Stimulated activated CD4-positive, alpha-beta T cell treated with anti-CD3 and anti-CD28 coated beads, Interleukin-2, amount 100 ng/mL, for 48 hours (primary cell): ENCODE measurements at places on chromosomes 6 and 20.

DNA sequence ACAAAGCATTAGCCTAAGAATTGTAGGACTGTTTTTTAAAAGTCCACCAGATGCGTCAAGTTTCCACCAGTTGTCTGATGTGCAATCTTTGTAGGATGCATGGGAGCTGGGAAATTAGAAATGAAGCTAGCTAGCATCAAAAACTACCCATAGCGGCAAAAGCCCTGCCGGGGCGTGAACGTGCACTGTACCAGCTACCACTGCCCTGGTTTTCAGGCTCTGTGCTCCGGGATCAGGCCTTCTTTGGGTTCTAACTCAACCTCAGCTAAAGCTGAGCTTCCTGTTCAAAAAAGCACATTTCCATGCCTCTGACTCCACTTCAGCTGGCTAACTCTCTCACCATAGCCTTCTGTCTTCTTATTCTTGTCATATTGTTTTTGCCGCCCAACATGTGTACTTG lies 26.9 kb upstream of the FUCA2 start:
- DNase-seq, result no peak

- DNase-seq, result no peak
Observed at GRCh38 chr6:129306826-129307225, 403.2 kb downstream of the ARHGAP18 start.

- no peak for DNase-seq
Observed at GRCh38 chr6:100671740-100672139, 207.0 kb upstream of the SIM1 start.

GRCh38 chr20:38272398-38272797 lies 11.9 kb upstream of the KIAA1755 start:
- DNase-seq, result no peak

GRCh38 chr6:56996401-56996800 lies 41.5 kb downstream of the BEND6 start:
- DNase-seq, result no peak

DNA sequence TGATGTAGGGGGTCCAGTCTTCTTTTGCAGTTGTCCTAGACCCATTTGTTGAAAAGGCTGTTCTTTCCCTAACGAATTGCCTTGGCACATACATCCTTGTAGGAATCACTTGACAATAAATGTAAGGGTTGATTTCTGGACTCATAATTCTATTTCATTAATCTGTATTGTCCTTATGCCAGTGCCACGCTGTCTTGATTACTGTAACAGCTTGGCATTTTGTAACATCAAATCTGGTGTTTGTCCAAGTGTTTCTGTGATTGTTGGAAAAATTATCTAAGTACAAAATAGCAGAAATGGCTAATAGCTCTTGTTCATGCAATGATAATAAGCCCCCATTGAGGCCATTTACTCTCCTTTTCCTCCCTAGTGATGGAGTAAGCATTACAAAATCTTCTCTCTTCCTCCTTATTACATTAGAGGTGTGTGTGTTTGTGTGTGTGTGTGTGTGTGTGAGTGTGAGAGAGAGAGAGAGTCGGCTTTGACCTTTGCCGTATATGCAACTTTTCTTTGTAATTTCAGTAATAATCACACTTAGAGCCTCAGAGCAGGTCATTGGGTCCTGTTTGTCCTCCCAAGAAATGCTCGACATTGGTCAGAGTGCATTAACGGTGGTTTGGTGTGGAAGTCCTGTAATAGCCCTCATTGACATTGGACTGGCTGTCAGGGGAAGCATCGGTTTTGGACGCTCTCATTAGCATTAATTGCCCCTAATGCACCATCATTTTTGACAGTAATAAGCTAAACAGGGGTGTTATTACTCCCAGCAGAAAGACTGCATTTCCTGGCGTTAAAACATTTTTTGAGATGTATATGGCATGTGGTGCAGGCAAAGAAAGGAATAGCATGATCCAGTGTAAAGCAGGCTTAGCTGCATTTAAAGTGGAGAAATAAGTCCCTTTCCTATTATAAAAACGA lies 40.7 kb upstream of the MROH8 start:
- no peak for DNase-seq

- no peak for DNase-seq
Observed at GRCh38 chr20:5833309-5833941, 83.2 kb downstream of the SHLD1 start.

GRCh38 chr20:12829170-12829569 lies 179.6 kb upstream of the SPTLC3 start:
- no peak for DNase-seq

GRCh38 chr6:44278774-44279697 lies 8.8 kb downstream of the TMEM151B start:
- no peak for DNase-seq

GRCh38 chr6:7566617-7567173 lies 23.3 kb upstream of the SNRNP48 start:
- DNase-seq, result no peak

GRCh38 chr20:33262658-33263065 lies 20.4 kb upstream of the BPIFB1 start:
- no peak for DNase-seq

- DNase-seq, result no peak
Observed at GRCh38 chr6:50699051-50699775, 14.1 kb upstream of the TFAP2D start.

GRCh38 chr20:1526896-1527295 lies 30.6 kb downstream of the SIRPD start:
- no peak for DNase-seq

DNA sequence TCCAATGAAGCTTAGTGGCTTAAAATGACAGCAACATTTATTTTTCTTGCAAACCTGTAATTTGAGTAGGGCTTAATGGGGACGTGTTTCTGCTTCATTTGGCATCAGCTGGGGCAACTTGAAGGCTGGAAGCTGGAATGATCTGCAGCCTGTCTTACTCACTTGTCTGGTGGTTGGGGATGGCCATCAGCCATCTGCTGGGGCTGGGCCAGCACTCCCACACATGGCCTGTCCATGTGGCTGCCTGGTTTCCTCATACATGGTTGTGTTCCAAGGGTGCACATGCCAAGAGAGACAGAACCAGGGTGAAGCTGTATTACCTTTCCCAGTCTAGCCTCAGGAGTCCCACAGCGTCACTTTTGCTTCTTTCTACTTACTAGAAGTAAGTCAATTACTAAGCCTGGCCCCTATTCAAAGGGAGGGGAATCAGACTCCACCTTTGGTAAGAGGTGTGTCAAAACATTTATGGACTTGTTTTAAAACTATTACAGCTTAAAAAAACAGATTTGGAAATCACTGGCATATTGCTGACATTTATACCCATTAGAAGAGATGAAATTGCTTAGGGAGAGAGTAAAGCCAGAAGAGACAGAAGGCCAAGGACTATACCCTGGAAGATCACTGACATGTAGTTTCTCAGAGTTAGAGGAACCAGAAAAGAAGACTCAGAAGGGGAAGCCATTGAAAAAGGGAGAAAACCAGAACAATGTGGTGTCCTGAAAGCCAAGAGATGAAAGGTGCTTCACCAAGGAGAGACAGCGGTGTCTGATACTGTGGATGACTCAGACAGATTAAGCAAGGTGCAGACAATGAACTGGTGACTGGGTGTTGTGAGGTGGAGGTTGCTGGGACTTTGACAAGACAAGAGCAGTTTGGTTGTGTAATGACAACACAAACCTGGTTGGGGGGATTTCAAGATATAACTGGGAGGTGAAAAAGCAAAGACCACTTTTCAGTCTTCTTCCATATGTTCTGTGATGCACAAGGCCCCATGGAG lies 345.2 kb downstream of the GJA1 start:
- DNase-seq, result no peak

GRCh38 chr20:45041464-45042337 lies 59.2 kb downstream of the KCNS1 start:
- no peak for DNase-seq

DNA sequence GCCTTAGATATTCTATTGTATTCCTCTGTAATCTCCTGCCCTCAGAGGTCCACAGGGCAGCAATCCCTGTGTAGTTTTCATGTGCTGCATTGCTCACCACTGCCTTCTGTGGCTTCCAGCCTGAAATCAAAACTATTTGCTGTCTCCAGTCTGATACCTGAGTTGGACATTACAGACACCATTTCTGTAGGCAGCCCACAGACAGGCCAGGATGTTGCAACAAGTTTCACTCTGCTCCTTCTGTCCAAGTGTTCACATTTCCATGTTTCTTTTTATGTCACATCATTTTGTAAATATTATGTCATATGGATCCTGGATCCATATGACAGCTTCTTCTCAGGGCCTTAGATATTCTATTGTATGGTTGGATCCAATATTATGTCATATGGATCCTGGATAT lies 21.7 kb downstream of the ECI2 start:
- no peak for DNase-seq

GRCh38 chr6:167479901-167480648 lies 155.2 kb downstream of the TTLL2 start:
- DNase-seq, result no peak

DNA sequence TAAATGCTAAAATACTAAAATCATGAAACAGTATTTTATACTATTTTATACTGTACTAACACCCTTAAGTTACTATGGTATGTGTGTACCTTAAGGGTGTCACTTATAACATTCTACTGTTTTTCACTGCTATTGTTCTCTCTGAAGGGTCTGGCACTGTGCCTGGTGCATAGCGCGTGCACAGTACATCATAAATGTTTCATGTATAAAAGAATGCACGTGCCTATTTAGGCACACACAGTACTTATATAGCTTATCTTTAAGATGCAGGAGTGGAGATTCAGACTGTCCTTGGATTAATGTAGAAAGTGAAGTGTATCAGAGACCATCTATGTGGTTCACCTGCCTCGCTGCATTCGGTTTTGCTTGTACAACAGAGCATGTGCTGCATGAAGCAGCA lies 64.0 kb upstream of the SGK1 start:
- no peak for DNase-seq

- DNase-seq, result no peak
Observed at GRCh38 chr6:16684195-16684689, 77.0 kb downstream of the ATXN1 start.

DNA sequence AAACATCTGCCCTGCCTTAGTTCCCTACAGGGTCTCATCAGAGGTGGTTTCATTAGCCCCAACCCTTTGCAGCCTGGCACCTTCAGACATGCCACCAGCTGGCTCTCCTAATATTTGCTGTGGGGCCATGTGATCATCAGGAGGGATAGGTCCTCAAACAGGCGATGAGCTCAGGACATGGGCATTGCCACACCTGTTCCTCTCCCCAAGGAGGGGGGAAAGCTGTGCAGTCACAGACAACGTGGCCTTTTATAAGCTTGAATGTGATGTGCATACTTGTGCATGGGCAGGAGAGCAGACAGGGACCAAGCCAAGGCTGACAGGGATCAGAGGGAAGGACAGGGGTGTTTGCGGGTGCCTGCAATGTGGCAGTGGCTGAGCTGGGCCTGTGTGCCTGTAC lies 78.8 kb upstream of the ZNFX1 start:
- no peak for DNase-seq

DNA sequence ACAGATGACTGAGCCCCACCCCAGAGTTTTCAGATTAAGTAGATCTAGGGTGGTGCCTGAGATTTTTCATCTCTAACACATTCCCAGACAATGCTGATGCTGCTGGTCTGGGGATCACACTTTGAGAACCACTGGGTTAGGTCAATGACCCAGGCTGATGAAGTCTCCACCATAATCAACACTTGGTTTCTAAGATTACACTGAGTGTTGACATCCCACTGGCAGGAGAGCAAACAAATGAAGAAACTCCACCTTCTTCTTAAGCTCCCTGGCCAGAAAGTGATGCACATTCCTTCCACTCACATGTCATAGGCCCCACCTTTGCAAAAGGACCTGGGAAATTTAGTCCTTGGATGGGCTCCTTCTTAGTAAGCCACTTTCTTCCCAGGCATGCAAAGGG lies 53.1 kb downstream of the MAFB start:
- DNase-seq, result no peak

- DNase-seq, result no peak
Observed at GRCh38 chr6:43768983-43769525, 957 bp upstream of the VEGFA start.

DNA sequence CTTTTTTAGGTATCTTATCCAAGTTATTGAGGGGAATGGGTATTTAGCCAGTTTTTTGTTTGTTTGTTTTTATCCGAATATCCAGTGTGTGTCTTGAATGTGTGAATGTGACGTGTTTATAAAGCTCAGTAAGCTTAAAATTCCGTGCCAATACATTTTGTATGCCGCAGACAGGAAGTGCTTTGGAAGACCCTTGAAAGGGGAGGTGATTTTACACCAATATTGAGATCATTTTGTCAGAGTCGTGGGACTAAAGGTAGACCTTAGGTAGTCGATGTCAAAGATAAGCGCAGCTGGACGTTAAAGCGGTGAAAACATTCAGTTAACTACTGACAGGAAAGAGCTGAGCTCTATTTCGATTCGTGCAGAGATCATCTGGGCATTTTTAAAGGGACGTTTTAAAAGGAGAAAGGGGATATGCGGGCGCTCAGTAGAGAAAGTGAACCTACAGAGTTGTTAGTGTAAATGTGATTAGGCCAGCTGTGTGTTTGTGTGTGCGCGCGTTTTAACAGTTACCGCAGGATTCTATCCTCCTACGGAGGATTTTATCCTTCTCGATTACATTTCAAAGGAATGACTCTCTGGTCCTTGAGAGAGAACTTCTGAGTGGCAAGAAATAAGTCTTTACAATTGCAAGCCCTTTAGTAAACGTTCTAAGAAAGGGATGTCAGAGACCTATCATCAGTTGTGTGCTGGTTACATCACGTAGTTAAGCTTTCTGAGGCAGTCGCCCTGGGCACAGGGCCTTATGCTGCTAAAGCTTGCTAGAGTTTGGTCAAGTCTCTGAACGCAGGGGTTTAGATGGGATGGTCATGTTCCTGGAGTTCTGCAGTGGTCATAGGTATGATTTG lies 625 bp upstream of the ECHDC1 start:
- no peak for DNase-seq

GRCh38 chr6:151409260-151409659 lies 17.9 kb upstream of the ZBTB2 start:
- no peak for DNase-seq

DNA sequence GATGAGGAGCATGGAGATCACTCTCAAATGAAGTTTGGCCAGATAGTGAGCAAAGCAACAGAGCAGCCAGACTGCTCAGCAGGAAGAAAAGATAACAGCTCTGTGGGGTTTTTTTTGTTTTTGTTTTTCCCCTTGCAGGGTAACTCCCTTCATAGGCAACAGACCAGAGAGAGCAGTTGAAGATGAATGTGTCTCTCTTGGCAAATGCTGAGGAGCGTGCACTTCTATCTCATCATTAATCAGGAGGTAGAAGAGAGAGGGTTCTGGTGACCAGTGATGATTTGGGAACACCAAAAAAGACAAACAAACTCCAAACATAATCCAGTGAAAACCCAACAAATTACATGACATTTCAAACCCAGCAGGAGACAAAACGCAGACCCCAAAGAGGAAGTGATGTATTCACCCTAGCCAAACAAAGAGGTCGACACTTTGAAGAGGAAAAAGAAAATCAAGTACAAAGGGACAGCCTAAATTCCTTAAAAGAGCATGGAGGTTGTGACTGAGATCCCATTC lies 66.2 kb upstream of the RREB1 start:
- DNase-seq, result no peak
